Progenitor cell of endocrine pancreas (in vitro differentiated cells): ENCODE measurements at places on chromosomes 7 and 10. TPM values are rescaled to one million over a fixed set of nuclear protein-coding genes. Genes with fewer than 3 reads are reported as not detected.

KIF11 gene
- total RNA-seq: 25.6 and 25.9 TPM in 2 replicates

TMEM225B gene
- total RNA-seq: 0.91 and 1.4 TPM in 2 replicates

CPA4 gene
- 4.9 and 5.1 TPM in 2 replicates for total RNA-seq

NPTX2 gene
- 0.14 and 0.31 TPM in 2 replicates for total RNA-seq

C10orf62 gene
- total RNA-seq: 0.91 and 0.96 TPM in 2 replicates

CCT6A gene
- 150 and 159 TPM in 2 replicates for total RNA-seq

STEAP1B gene
- total RNA-seq: 0.89 and 1.2 TPM in 2 replicates

AMZ1 gene
- 0.07 and 0.19 TPM in 2 replicates for total RNA-seq

LBX1 gene
- total RNA-seq: not detected in 2 replicates

CNTNAP2 gene
- 6.5 and 8.2 TPM in 2 replicates for total RNA-seq

ASZ1 gene
- total RNA-seq: not detected in 2 replicates

VIPR2 gene
- 0.24 and 0.36 TPM in 2 replicates for total RNA-seq

SPDYE5 gene
- not detected in 2 replicates for total RNA-seq

MLXIPL gene
- 47.3 and 48.6 TPM in 2 replicates for total RNA-seq

LSM8 gene
- 45.8 and 49.5 TPM in 2 replicates for total RNA-seq

ITPRID1 gene
- 3.1 and 3.9 TPM in 2 replicates for total RNA-seq

INA gene
- total RNA-seq: 6.2 TPM in 2 replicates

BHLHA15 gene
- total RNA-seq: 0.57 and 1.7 TPM in 2 replicates

CAMK1D gene
- 8.5 and 10.8 TPM in 2 replicates for total RNA-seq

UFSP1 gene
- 2.3 and 3.5 TPM in 2 replicates for total RNA-seq
